ENCODE measurements at places on chromosomes 11 and 22.

GRCh38 chr22:49119551-49119952 is 708.1 kb downstream of the BRD1 start:
- DNase-seq, result no peak

DNA sequence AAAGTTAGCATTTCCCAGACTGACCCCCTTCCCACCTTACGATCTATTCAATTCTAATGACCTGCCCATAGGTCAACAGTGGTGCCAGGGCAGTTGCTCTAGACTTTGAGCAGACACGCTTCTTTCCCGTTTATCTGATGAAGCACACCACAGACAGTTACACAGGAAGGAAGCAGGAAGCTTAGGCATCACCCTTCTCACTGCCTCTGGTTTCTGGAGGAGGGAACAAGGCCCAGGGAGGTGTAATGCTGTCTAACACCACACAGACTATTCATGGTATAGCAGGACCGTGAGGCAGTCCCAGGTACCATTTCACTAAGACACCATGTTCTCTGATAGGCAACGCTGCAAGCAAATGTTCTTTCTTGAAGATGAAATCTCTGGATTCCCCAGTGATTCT is 279.4 kb downstream of the NTM start:
- DNase-seq, result no peak

DNA sequence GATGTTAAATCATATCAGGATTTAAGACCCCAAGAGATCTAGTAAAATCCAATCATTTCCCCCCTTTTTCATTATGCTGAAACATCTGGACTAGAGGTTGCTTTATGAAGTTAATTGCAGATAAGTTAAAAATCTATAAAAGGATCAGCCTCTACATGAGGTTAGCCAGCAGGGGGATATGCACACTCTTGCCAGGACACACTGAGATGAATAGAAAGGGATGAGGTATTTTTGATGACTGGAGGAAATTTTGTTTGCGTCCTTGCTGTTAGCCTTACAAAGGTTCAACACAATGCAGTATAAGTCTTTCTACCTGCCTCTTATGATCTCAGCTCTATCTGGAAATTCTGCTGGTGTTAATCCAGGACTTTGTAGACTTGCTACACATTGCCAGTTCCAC is 1034.3 kb downstream of the LRRC4C start:
- DNase-seq, result no peak

DNA sequence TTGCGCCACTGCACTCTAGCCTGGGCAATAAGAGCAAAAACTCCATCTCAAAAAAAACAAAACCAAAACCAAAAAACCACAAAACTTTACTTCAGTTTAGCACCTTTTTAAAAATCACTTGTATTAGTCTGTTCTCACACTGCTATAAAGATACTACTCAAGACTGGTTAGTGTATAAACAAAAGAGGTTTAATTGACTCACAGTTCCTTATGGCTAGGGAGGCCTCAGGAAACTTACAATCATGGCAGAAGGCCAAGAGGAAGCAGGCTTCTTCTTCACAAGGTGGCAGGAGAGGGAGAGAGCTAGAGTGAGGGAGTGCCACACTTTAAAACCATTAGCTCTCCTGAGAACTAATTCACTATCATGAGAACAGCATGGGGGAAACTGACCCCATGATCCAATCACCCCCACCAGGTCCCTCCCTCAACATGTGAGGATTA is 261.3 kb downstream of the TMEM135 start:
- DNase-seq, result no peak

- DNase-seq, result no peak
Observed at GRCh38 chr22:44538518-44539315, 40.7 kb upstream of the RTL6 start.

- no peak for DNase-seq
Observed at GRCh38 chr11:2738551-2739431, 39.0 kb upstream of the KCNQ1OT1 start.

DNA sequence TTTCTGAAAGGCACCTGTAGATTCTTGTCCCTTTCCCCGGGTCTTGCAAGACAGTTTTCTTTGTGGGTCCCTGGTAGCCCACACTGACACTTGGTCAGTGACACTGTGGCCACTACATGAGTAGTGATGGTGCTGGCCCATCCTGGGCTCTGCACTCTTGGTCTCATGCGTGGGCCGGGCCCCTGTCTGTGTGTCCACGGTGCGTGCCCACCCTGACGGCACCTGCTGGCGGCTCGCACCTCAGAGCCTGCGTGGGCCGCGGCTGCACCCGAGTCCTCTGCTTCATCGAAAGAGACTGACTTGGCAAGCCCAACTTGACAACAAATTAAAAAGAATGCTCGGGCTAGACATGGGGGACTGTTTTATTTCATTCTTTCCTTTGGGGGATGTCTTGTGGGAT is 37.5 kb downstream of the ADAMTS15 start:
- no peak for DNase-seq

DNA sequence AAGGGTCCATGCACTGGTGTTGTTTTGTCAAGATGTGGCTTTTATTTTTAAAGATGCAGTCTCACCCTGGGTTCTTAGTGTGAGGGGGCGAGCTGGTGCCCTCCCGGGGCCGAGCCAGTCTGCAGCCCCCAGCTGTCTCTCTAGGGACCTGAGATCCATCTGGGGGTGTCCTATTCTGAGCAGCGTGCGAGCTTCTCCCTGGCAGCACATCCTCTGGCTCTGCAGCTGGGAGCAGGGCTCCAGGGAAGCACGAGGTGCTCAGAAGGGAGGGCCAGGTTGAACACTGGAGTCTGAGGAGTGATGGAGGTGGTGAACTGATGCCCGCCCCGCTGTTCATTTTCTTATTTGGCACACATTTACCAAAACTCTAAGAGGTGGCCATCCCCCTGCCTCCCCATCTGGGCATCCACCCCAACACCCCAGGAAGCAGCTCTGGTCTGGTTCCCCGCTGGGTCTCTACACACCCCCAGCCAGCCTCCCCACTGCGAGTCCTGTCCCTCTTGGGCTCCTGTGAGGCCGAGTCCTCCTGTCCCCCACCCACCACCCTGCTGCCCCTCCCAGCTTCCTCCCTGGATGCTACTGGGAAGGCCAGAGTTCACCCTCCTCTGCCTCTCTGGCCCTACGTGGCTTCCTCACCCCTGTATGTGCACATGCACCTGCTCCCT is 956.4 kb downstream of the BRD1 start:
- DNase-seq, result no peak

- DNase-seq, result no peak
Observed at GRCh38 chr11:119764108-119764868, 35.3 kb upstream of the NECTIN1 start.

- DNase-seq, result no peak
Observed at GRCh38 chr11:86671531-86672006, 847 bp downstream of the ME3 start.

DNA sequence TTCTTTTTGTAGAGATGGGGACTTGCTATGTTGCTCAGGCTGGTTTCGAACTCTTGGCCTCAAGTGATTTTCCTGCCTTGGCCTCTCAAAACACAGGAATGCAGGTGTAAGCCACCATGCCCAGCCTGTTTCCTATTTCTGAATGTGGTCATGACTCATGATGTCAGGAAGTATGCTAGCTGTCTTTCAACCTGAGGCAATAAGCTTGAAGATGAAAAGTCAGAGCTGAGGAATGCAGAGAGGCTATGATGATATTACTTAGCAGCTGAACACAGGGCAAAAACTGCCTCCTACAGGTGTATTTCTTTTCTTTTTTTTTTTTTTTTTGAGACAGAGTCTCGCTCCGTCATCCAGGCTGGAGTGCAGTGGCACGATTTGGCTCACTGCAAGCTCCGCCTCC is 9.0 kb upstream of the NUCB2 start:
- DNase-seq, result no peak

DNA sequence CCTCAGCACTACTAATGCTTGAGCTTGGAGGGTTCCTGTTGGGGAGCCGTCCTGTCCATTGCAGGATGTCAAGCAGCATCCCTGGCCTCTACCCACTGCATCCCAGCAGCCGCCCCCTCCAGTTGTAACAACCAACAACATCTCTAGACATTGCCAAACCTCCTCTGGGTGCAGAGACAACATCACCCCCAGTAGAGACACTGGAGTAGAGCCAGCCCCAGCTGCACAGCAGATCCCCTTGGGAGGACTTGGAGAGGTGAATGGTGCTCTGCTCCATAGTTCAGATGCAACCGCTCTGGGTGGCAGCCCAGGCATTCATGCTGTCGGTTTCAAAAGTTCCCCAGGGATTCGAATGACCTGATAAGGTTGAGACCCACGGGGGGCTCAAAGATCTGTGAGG is 259.0 kb downstream of the MN1 start:
- DNase-seq, result no peak

DNA sequence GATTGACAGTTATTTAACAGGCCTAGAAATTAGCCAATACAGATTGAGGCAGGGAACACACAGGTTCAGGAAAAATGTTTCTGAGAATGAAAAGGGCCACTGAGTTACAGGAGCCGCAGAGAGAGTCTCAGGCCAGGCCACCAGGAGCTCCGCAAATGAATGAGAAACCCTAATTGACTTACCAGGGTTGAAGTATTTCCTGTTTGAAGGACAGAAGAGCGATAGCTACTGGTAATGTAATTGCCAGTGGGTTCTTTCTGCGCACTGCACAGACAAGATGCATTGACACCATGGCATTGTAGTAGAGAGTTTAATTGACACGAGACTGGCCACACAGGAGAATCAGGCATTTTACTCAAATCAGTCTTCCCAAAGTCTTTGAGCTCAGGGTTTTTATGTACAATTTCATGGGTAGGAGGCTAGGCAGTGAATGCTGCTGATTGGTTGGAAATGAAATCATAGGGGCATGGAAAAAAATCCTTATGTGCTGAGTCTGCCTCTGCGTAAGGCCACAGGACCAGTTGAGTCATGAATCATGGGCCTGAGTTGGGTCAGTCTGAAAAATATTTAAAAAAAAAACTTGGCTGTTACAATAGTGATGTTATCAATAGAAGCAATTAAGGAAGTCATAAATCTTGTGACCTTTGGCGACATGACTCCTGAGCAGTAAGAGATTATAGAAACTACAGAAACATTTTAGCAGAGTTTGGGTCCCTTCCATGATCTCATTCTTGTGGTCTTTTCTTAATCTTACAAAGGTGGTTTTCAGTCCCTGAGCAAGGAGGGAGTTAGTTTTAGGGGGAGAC is 203.8 kb downstream of the CASP12 start:
- no peak for DNase-seq

GRCh38 chr11:57049749-57050148 is 61.0 kb downstream of the OR5AK2 start:
- no peak for DNase-seq

GRCh38 chr11:72599325-72600117 is 74.7 kb downstream of the PDE2A start:
- no peak for DNase-seq

DNA sequence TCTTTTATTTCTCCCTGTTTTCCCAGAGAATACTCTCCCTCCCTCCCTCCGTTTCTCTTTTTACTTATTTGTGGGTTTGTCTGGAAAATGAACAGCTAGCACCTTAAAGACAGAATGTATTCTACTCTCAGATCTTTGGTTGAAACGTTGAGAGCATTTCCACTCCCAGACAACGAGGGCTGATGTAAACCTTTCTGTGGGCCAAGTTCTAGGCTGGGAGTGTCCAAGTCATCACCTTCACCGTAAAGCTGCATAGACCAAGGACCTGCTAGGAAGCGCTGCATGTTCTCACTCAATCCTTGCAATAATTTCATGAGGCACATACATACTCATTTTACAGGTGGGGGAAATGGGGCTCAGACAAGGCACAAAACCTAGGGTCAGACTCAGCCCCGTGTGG is 32.4 kb downstream of the MYH9 start:
- DNase-seq, result no peak

DNA sequence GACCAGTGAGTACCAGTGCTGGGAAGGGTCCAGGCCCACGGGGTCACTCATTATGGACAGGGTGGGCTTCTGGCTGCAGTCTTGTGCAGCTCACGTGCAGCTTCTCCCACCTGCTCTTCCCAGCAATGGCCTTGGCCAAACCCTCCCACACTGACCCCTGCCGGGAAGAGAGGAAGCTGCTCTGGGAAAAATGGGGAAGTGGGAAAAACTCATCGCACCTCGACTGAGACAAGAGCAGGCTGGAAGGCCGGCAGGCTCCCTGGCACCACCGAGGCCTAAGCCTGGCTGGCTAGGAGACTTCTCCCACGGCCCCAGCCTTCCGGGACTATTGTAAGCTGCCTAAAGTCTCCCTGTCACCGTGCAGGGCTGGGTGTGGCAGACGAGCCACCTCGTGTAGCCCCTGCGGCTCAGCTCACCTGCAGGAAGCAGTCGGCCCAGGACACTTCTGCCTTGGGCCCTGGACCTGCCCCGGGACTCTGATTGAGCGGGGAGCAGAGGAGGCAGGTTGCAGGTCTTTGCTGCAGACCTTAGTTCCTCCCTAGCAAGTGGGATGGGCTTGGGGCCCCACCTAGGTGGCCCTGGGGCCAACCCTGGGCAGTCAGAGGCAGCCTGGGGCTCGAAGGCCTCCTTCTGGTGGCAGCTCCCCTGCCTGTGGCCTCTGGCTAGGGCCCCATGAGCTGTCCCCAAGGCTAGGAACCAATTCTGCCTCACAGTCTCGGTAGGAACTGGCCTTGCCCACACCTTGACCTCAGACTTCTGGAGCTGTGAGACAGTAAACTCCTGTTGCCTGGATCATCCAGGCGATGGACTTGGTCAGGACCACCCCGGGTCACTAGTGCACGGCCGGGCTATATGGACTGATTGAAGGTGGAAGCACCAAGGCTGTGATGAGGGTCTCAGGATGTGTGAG is 23.1 kb downstream of the MRGPRG start:
- no peak for DNase-seq

GRCh38 chr11:34869425-34869824 is 46.8 kb downstream of the APIP start:
- DNase-seq, result no peak

DNA sequence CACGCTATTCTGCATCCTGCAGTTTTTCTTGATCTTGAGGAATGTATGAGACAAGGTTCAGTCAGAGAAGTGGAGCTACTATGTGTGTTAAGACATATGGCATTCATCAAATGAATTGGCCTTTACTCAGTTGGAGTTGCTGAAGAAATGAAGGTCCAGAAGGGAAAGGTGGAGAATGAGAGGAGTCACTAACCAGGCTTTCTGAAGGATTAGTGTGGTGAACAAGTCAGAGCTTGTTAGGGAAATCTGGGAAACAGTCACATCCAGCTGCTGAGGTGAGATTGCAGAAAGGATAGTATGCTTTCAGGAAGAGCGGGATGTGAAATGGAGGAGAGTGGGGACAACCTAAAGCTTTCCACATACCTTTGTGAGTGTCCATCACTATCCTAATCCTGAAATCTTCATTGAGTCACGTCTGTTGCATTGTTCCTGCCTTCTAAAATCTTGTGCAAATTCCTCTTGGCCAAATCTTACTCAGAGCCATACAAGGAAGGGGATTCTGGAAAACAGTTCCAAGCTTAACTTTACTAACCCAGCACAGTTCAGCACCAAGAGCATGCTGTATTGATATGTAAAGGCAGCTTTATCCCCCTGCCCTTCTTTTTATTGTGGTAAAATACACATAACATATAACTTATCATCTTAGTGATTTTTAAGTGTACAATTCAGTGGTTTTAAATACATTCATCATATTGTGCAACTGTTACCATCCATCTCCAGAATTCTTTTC is 11.4 kb upstream of the PITPNB start:
- no peak for DNase-seq

GRCh38 chr11:123519055-123519796 is 89.2 kb downstream of the GRAMD1B start:
- no peak for DNase-seq

- DNase-seq, result no peak
Observed at GRCh38 chr22:29748248-29748893, 18.4 kb downstream of the ZMAT5 start.
